ENCODE measurements at places on chromosomes 5 and 9. TPM values are rescaled to one million over a fixed set of nuclear protein-coding genes. Genes with fewer than 3 reads are reported as not detected.

The BARX1 gene
- polyA plus RNA-seq, result not detected

The C5orf46 gene
- polyA plus RNA-seq, result not detected

The SPATA31E1 gene
- not detected for polyA plus RNA-seq

The CCDC183 gene
- not detected for polyA plus RNA-seq

DNA sequence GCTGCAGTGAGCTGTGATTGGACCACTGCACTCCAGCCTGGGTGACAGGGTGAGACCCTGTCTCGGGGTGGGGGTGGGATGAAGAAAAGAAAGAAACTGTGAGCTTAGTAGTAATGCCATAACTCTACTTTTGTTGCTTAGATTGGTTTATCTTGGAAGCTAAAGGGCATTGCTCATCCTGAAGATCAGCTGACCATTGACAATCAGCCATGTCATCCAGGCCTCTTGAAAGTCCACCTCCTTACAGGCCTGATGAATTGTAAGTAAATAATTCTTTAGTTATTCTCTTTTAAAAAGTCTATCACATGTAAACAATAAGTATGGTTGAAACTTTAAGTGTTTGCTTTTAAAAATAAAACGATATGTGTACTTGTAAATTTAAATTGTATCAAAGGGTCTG lies 11.4 kb downstream of the OCLN start:
- no peak overlapping the region for H3K27ac ChIP-seq
- DNase-seq, result no peak
- no peaks in the 10 kb centered on the region for H3K4me1 ChIP-seq

- no peak for DNase-seq
- no peak overlapping the region for H3K27ac ChIP-seq
- H3K4me3 ChIP-seq, result no peak overlapping the region
Observed at GRCh38 chr9:76902395-76902794, 3.5 kb downstream of the PRUNE2 start.

DNA sequence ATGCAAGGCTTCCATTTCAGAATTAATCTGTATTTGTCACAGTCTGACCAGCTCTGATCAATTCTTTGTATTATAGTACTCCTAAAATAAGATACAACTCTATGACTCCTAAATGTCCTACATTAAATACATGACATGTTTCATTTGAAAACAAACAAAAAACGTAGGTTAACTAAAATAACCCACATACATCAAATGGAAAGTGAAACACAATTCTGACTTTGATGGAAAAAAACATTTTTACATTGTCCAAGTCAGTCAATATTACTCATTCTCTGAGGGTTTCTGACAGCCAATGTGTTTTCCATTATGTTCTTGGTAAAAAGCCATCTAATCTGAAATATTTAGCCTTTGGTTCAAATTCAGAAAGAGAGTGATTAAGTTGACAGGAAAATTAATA lies 8.7 kb downstream of the HMGCS1 start:
- H3K27me3 ChIP-seq, result no peaks in the 10 kb centered on the region
- peaks cover 42% of the 10 kb centered on the region for H3K4me1 ChIP-seq
- DNase-seq, result no peak
- H3K36me3 ChIP-seq, result no peaks in the 10 kb centered on the region
- no peak overlapping the region for H3K27ac ChIP-seq

DNA sequence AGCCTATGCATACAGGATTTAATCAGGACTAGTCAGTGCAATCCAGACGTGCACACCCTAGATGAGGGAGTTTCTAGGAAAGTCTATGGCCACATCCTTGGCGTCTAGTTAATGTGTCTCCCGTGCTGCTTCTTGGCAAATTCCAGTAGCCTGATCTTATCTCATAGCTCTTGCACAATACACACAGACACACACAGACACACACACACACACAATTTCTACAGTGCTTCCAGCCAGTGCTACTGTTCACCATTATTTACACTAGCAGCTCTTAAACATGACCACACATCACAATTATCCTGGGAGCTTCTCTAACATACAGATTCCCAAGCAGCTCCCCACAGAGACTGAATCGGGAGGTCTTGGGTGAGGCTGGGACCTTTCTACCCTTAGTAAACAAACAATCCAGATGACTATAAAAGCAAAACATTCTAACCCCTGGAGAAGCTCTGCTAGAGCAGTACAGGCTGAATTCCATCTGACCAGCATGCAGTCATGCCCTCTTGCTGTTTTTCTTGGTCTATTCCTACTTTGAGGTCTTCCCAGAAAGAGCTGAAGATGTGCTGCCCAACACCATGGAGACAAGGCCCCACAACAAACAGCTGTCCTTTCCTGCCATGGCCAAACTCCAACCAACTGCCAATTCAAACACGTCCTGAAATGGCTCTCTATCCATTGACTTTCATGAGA lies 236.6 kb downstream of the DEPDC1B start:
- no peak overlapping the region for H3K4me3 ChIP-seq
- H3K27ac ChIP-seq, result no peak overlapping the region
- no peak for DNase-seq
- no peaks in the 10 kb centered on the region for H3K27me3 ChIP-seq
- H3K36me3 ChIP-seq, result no peaks in the 10 kb centered on the region

GRCh38 chr9:135582966-135583687 lies 21.6 kb downstream of the PAEP start:
- H3K36me3 ChIP-seq, result no peaks in the 10 kb centered on the region
- no peak for DNase-seq
- H3K4me1 ChIP-seq, result no peaks in the 10 kb centered on the region
- no peak overlapping the region for H3K27ac ChIP-seq

DNA sequence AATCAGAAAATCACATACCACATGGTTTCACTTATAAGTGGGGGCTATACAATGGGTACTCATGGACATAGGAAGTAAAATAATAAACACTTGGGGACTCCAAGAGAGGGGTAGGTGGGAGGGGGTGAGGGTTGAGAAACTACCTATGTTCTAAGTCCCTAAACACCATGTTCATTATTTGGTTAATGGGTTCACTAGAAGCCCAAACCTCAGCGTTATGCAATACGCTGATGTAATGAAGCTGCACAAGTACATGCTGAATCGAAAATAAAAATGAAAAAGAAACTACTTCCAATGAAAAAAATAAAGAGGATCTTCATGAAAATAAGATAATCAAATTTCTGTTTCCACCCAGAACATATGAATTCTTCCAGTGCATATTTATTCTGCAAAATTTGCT lies 208.5 kb downstream of the TMEM161B start:
- H3K4me1 ChIP-seq, result no peaks in the 10 kb centered on the region
- H3K27me3 ChIP-seq, result peaks cover 2% of the 10 kb centered on the region
- H3K36me3 ChIP-seq, result no peaks in the 10 kb centered on the region
- H3K27ac ChIP-seq, result no peak overlapping the region
- DNase-seq, result no peak

- H3K4me1 ChIP-seq, result peaks cover 75% of the 10 kb centered on the region
- no peaks in the 10 kb centered on the region for H3K27me3 ChIP-seq
- peak; percentile 63 for DNase-seq
- H3K4me3 ChIP-seq, result peak overlapping the region; percentile 66
- H3K36me3 ChIP-seq, result peaks cover 32% of the 10 kb centered on the region
Observed at GRCh38 chr9:107309271-107309670, 26.2 kb downstream of the RAD23B start.

DNA sequence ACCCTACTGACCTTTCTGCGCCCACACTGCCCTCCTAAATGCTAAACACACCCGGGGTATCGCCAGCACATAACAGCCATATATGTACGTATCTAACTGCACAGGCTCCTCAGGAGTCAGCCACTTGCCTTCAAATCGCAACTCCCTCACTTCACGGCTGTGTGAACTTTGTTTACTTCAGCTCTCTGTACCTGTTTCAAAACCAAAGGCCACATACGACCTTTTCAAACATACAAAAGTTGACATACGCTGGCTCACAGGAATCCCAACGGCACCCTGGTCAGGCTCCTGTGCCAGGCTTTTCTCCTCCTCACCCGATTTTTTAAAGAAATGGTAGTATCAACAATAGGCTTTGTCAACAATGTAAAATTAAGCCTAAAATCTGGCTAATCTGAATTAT lies 39.0 kb upstream of the ZNF622 start:
- no peak overlapping the region for H3K4me3 ChIP-seq
- H3K4me1 ChIP-seq, result peaks cover 41% of the 10 kb centered on the region
- no peak for DNase-seq
- H3K27ac ChIP-seq, result no peak overlapping the region
- no peaks in the 10 kb centered on the region for H3K27me3 ChIP-seq

GRCh38 chr5:40442346-40442745 lies 237.4 kb upstream of the PTGER4 start:
- peak overlapping the region; percentile 75 for H3K4me3 ChIP-seq
- H3K27me3 ChIP-seq, result no peaks in the 10 kb centered on the region
- peak overlapping the region; percentile 85 for H3K27ac ChIP-seq
- H3K36me3 ChIP-seq, result peaks cover 7% of the 10 kb centered on the region
